ENCODE measurements at places on chromosomes 16 and 17.
A peak's percentile ranks its signal among the peaks of the same experiment; 100 is the strongest.

DNA sequence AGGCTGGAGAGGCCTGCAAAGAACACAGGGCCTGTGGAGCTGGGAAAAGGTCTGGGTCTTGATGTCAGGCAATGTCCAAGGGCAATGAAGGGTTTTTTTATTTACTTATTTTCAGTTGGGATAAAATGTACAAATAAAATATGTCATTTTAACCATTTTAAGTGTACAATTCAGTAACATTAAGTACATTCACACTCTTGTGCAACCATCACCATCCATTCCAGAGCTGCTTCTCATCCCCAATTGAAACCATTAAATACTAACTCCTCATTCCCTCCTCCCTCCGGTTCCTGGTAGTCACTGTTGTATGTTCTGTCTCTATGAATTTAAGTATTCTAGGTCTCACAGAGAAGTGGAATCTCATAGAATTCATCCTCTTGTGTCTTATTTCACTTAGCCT lies 444.7 kb downstream of the HS3ST3B1 start:
- DNase-seq = no peak

GRCh38 chr16:55506708-55507107 lies 2.2 kb upstream of the LPCAT2 start:
- DNase-seq = no peak

- no peak for DNase-seq
These were observed 1.5 kb upstream of the KRT16 start for GRCh38 chr17:41614098-41614497.

DNA sequence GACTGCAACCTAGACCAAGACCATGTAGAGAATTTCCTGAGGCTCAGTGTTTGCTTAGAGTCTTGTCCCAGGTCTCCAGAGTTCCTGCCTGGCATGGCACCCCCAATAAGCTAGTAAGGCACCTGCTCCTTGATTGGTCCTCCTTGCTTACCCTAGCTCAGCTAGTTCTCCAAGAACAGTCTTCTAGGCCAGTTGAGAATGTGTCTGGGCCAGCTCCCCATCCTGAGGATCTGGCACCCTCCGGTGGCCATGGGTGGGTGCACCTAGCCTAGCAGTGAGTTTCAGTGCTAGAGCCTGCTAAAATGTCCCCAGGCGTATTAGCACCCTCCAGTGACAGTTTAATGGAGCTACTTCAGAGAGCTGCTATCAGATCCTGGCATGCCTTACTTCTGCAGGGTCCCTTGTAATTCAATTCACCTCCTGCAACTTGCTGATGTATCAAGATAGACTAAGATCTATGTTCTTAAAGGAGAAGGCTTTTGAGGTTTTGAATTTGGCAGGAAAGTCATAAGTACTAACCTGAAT lies 44.4 kb upstream of the MED13 start:
- peak; percentile 35 for DNase-seq

DNA sequence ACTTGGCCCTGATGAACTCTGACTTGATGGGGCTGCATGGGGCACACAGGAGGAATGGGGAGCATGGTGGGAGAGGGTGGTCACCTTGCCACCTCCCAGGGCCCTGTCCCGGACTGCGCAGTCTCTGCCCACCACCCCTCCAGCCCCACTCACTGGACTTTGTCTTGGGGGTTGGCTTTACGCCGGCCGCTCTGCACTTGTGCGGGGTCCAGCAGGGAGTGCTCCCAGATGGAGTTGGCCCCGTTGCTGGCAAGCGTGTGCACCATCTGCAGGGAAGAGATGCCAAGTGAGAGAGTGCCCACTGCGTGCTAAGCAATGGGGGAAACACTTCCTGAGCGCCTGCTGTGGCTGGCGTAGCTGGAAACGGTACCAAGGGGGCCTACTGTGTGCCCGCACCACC lies 6.7 kb downstream of the GIT1 start:
- DNase-seq = peak; percentile 89

- DNase-seq = no peak
These were observed 2.5 kb downstream of the MSRB1 start for GRCh38 chr16:1940273-1941161.

DNA sequence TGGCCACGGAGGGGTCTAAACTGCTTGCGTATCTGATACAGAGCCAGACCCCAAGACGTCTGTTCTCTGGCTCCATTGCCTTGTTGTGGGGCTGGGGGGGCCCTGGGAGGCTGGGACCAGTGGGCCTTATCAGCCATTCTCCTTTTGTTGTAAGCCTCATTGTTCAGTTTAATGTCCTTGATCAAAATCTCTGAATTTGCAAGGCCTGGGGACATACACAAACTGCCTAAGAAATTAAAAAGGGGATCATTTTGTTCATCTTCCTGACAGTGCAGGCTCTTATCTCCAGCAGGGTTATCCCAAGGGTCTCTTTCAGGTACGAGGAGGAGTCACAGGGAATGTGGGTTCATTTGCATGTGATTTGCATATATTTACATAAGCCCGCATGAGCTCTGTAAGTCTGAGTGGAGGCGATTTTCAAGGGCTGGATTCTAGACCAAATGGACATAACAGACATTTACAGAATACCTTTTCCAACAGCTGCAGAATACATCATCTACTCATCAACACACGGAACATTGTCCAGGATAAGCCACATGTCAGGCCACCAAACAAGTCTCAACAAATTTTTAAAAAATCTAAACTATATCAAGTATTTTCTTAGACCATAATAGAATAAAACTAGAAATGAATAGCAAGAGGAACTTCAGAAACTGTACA lies 269.8 kb downstream of the RBFOX1 start:
- no peak for DNase-seq

DNA sequence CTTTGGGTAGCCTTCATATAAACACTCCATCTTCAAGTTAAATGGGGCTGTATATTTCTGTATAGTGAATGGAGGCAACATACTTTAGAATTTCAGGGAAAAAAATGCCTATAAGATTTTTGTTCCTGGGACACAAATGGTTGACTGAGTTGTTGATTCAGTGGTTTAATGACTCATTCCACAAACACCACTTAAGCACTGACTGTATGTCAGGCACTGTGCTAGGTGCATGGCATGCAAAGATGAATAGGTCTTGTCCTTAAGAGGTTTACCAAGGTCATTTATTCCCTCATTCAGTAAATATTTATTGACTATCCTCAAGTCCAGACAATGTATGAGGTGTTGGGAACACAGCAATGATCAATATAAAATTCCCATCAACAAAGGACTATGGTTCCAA lies 417.1 kb downstream of the CA10 start:
- DNase-seq = no peak

- DNase-seq = no peak
These were observed 5.9 kb downstream of the TMEM98 start for GRCh38 chr17:32933881-32934280.

- peak; percentile 92 for DNase-seq
These were observed 12.5 kb upstream of the RHBDL3 start for GRCh38 chr17:32253117-32253611.

DNA sequence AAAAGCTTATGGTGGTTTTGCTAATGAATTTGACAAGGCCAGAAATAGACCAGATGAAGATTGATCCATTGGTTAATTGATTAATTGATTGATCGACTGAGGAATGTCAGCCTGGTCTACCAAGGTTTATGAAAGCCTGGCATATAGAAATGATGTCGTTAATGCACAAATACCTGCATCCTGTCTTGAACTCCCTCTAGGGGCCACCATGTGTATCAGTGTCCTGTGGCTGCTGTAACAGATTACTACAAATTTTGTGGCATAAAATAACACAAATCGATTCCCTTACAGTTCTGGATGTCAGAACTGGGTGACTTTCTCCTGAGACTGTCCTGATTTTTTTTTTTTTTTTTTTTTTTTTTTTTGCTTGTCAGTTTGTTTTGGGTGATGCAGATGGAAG lies 553.2 kb downstream of the MAF start:
- DNase-seq = no peak

- no peak for DNase-seq
These were observed 251.4 kb downstream of the PHKB start for GRCh38 chr16:47712276-47713224.

DNA sequence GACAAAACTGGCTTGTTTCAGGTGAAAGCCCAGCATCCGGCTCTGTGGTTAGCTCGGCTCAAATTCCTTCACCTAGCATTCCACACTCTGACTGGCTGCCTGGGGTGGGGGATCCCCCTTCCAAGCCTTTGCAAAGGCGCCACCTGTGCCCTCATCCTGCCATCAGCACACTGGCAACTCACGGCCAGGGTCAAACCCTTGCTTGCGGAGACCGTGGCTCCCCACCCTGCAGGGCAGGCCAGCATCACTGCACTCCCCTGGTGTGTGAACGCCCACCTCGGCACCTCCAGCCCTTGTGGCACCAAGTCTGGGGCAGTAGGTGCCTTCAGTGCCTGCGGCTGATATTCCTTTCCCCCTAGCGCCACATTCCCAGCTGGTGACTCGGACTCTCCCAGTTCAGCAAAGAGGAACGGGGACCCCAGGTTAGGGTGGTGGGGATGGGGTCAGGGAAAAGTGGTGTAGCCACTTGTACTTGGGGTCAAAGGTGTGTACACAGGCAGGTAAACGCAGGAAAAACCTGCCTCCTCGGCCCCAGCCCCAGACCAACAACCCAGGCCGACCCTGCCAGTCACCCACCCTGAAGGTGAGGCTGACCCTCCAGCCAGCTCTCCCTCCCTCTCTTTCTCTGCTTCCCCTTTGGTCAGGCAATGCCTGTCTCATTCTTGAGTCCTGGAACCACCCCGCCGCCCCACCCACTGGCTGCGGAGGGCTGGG lies 1.1 kb downstream of the FLII start:
- DNase-seq = no peak

DNA sequence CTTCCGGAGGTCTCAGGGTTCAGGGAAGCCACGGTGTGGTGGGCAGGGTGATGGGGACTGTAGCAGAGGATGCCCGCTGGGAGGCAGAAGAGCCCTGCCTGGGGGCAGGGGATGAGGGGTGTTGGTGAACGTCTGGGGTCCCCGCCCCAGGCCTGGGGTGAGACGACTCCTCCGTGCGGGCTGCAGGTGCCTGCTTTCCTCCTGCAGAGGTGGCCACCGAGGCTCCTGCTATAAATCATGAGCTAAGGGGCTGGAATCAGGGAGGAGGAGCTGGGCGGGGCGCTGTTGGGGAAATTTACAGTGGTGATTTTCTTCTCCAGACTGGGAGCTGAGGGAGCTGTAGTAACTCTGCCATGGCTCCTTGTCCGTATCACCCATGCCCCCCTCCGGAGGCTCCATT lies 167.0 kb downstream of the MRM1 start:
- DNase-seq = no peak

DNA sequence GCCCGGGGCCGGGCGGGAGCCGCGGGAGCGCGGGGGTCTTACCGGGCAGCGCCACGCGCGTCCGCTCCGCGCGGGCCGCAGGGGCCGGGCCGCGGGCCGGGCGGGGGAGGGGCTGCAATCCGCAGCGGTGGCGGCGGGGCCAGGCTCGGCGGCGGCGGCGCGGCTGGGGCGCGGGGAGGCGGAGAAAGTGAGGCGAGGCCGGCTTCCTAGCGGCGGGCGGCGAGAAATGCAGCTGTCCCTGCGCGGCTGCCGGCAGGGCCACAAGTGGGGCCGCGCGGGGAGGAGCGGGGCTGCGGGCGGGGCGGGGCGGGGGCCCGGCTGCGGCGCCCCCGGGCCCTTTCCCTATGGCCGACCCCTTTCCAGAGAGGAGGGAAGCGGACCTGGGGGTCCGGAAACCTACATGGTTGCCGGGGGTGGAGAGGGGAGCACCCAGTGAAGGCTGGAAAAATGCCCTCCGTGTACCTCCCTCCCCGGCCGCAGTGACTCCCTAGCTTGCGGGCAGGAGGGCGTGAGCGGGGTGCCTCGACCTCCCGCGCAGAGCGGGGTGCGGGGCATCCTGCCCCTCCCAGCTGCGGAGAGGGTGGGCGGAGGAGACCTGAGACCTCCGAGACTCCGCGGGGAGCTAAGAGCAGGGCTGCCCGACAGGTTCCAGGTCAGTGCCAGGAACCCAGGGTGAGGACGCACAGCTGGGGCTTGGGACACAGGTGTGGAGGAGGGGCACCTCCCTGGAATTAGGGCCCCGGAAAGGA lies at the start of gene CUEDC1:
Gene CUEDC1 (minus strand): TSS at position 230 of the 749 bp plus-strand sequence. CDS start 69,848 bp downstream, outside the sequence.
- DNase-seq = peak; percentile 53

- peak; percentile 26 for DNase-seq
These were observed 1.2 kb downstream of the TRIM65 start for GRCh38 chr17:75895370-75896155.

- DNase-seq = no peak
These were observed 119.2 kb downstream of the HS3ST2 start for GRCh38 chr16:22933173-22933572.

GRCh38 chr17:42339221-42339620 lies 49.0 kb downstream of the STAT3 start:
- DNase-seq = no peak

DNA sequence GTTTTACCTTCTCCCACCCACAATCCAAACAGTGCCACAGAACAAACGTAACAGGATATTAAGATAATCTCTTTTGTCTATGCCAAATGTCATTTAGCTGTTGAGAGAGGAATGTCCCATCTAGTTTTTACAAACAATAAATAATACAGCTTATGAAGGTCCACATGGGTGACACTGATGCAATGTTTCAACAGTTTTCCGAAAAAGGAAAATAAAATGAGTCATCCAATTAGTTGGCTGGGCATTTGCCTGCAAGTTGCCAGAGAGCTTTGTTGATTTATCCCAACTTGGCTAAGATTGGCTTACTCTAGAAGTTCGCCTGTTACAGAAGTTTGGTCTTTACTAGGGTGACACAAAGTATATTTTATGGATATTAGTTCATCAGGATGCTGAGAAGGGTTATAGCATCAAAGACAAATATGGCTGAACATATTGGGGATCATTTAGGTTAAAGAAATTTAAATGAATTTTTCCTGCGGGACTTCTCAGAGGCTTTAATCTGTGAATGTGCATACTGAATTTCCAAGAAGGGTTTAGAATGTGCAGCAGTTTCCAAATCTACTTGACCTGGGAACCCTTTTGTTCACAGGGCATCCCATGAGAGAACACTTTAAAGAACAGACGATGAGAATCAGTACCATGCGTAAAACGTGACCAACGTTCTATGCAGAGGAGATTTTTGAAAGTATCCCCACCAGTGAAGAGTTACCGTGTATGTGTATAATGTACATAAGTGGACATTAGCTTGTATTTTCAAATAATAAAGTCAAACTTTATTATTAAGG lies 73.1 kb downstream of the CDH13 start:
- DNase-seq = no peak

DNA sequence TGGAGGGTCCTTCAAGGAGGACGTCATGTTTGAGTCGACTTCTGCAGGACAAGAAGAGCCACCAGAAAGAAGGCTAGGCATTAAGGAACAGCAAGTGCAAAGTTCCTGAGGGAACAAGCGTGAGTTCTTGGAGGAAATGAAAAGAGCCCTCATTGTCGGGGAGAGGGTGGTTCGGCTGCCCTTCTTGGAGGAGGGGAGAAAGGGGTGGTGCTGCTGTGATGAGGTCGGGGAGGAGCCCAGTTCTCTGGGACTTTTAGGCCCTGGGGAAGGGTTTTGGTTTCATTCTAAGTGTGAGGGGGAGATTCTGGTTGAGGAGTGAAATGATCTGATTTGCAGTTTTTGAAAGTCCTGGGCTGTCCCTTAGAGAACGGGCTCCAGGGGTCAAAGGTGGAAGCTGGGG lies 4.1 kb downstream of the BICDL2 start:
- DNase-seq = no peak

- DNase-seq = no peak
These were observed 20.7 kb downstream of the SLC47A1 start for GRCh38 chr17:19554393-19554792.

Data from G401 (cell line).